ENCODE measurements at places on chromosomes 3 and 15.

DNA sequence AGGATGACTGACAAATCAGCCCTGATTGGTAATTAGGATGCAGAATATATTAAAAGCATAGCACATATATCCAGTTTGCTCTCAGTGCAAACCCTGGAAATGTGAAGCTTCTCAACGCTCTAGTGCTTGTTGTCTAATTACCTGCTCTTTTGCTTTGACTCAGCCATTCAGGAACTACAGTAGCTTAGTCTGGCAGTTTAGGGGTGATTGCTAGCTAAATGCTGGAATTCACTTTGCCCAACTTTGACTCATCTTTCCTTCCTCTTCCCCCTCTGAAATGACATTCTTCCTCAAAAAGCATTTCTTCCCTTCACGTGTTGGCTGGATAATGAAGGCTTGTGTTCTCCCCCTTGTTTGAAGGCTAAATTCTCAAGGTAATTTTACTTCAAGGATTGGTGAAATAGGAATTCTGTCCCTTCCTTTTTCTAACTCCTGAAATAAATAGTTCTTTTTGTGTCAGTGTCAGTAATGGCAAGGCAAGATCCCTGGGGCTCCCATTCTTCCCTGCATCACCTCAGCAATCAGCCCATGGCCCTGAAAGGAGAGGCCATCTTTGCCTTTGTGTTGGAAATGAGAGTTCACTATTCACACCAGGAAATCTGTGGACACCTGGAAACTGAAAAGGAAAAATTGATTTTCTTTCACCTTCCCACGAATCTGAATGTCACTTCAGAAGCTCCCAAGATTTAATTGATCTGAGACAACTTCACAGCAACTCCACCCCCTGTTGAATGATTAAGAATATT lies 103.6 kb downstream of the ECT2 start:
- DNase-seq, result no peak

GRCh38 chr15:74402873-74403587 lies 30.7 kb downstream of the SEMA7A start:
- no peak for DNase-seq

GRCh38 chr15:44735482-44736180 lies 697 bp upstream of the TRIM69 start:
- DNase-seq, result no peak

DNA sequence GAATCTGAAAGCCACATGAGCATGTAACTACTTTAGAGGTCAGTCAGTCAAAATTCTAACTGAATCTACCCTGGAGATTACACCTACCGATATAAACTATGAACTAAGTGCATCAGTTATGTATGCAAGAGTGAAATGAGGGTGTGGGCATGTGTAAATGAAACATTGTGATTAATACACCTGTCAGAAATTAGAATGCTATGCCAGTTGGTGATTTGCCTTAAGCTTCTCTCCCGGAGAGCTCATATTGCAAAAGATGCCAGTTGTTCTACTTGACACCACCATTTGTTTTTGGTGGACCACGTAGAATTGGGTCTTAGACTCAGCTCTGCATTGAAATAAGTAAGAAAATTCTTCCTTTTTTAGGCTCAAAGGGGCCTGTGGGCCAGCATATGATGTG lies 91.0 kb upstream of the KBTBD8 start:
- no peak for DNase-seq
